ENCODE measurements at places on chromosomes 2 and 18.
A peak's percentile ranks its signal among the peaks of the same experiment; 100 is the strongest.

- DNase-seq = peak; percentile 76
Observed at GRCh38 chr2:142682528-142682927, 194.9 kb upstream of the KYNU start.

DNA sequence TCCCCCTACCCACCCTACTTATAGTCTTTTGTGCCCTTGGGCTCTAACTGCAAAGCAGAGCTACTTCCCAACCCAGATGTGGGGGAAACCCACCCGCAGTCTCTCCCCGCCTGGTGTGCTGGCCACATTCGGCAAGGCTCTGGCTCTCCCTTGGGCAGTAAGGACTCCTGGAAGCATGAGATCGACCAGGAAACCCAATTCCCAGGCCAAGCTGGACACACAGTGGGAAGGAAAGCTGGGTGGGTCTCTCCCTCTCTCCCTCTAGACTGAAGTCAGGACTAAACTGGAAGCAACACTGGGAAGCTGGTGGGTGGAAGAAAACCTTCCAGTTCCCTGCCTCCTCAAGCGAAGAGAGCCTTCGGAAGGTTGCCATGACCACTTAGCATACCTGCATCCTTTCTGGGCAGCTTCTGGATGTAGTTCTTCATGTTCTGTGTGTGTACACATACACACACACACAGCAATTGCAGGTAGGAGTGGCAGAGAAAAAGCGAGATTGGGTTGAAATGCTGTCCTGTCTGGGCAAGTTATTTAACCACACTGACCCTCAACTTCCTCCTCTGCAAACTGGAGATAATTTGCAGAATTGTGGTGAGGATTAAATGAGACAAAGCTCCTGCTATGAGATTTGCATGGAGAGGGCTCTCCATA, 33.9 kb downstream of the ZBTB7C start:
- no peak for DNase-seq

- no peak for DNase-seq
Observed at GRCh38 chr2:70674636-70675430, 93.2 kb downstream of the ADD2 start.

GRCh38 chr18:7958897-7959146, 391.7 kb downstream of the PTPRM start:
- DNase-seq = no peak

- no peak for DNase-seq
Observed at GRCh38 chr2:236876642-236877041, 209.0 kb upstream of the COPS8 start.

DNA sequence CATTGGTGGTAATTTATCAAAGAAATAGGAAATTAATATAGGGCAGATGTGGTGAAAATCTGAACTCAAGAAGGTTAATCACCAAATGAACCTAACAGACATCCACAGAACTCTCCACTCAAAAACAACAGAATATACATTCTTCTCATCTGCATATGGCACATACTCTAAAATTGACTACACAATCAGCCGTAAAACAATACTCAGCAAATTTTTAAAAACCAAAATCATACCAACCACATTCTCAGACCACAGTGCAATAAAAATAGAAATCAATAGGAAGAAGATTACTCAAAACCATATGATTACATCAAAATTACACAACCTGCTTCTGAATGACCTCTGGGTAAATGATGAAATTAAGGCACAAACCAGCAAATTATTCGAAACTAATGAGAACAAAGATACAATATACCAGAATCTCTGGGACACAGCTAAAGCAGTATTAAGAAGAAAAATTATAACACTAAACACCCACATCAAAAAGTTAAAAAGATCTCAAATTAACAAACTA, 31.0 kb downstream of the RBM43 start:
- DNase-seq = peak; percentile 10

- no peak for DNase-seq
Observed at GRCh38 chr2:147099845-147100244, 745.0 kb upstream of the ACVR2A start.

GRCh38 chr2:15992457-15993231, 52.3 kb downstream of the MYCN start:
- no peak for DNase-seq

GRCh38 chr2:44934983-44935728, 6.3 kb upstream of the SIX3 start:
- no peak for DNase-seq

DNA sequence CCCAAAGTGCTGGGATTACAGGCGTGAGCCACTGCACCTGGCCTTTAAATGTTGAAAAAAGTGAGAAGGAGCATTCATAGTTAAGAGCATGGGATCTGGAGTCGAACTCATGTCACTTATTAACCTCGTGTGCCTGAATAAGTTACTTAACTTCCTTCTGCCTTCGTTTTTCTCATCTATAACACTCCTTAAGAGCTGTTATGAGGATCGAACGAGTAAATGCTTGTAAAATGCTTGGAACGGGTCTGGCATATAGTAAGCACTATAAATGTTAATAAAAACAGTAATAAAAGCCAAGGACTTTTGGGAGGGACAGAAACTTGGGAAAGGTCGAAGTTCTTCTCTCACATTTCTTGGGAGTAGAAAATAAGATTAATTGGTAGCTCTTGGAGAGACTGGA, 40.8 kb downstream of the RAB10 start:
- no peak for DNase-seq

GRCh38 chr2:15780912-15781574, 159.3 kb upstream of the MYCN start:
- no peak for DNase-seq

- no peak for DNase-seq
Observed at GRCh38 chr2:16066261-16067036, 126.1 kb downstream of the MYCN start.

GRCh38 chr2:237485304-237485703, 1.7 kb upstream of the MLPH start:
- no peak for DNase-seq

DNA sequence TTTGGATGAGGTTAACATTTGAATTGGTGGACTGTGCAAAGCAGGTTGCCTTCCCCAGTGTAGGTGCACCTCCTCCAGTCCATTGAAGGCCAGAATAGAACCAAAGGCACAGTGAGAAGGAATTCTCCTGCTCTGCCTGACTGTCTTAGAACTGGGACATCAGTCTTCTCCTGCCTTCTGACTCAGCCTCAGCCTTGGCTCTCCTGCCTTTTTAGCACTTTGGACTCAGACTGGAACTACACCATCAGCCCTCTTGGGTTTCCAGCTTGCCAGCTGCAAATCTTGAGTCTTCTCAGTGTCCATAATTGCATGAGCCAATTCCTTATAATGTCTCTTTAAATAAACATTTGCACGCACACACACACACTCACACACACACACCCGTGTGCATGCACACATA, 8.0 kb upstream of the TMEM177 start:
- no peak for DNase-seq

- DNase-seq = no peak
Observed at GRCh38 chr2:70505613-70506391, 47.8 kb downstream of the TGFA start.
